ENCODE measurements at places on chromosomes 16 and 17. TPM values are rescaled to one million over a fixed set of nuclear protein-coding genes. Genes with fewer than 3 reads are reported as not detected.

The RAB37 gene
- total RNA-seq: 1.0 TPM

The MYH2 gene
- total RNA-seq: not detected

The PRR15L gene
- 2.1 TPM for total RNA-seq

The NPIPA3 gene
- 1.1 TPM for total RNA-seq

The PRDM7 gene
- not detected for total RNA-seq

The KLHL11 gene
- 2.3 TPM for total RNA-seq

The GNAO1 gene
- 0.61 TPM for total RNA-seq

The USH1G gene
- 0.08 TPM for total RNA-seq

The PLLP gene
- 1.4 TPM for total RNA-seq

The COG8 gene
- total RNA-seq: 25.0 TPM

The SLC5A2 gene
- total RNA-seq: 0.28 TPM

The NUDT7 gene
- total RNA-seq: 4.9 TPM

The CLEC3A gene
- total RNA-seq: not detected

The WFIKKN1 gene
- total RNA-seq: 0.23 TPM

The FAM20A gene
- total RNA-seq: not detected

The NTN1 gene
- total RNA-seq: 0.37 TPM

The MPO gene
- total RNA-seq: not detected

The VMO1 gene
- total RNA-seq: 0.68 TPM

The TEKT5 gene
- not detected for total RNA-seq

The SLFN12 gene
- total RNA-seq: not detected

The AATK gene
- total RNA-seq: 0.25 TPM

The ATP2C2 gene
- total RNA-seq: 0.10 TPM

The PITPNM3 gene
- 2.2 TPM for total RNA-seq

The AOC3 gene
- 1.5 TPM for total RNA-seq

The NUTF2 gene
- 235 TPM for total RNA-seq

The ACE gene
- total RNA-seq: 1.4 TPM

The CEP295NL gene
- 0.18 TPM for total RNA-seq

The SPNS3 gene
- total RNA-seq: not detected

Measured in A549 treated with Mapracorat at 1 μM for 4 hours (cell line).